ENCODE measurements at places on chromosomes 2 and 18.

GRCh38 chr2:188984680-188985079, 10.5 kb downstream of the COL3A1 start:
- peak; percentile 82 for DNase-seq

- no peak for DNase-seq
Measured at GRCh38 chr2:165453561-165454094, 15.9 kb upstream of the CSRNP3 start.

DNA sequence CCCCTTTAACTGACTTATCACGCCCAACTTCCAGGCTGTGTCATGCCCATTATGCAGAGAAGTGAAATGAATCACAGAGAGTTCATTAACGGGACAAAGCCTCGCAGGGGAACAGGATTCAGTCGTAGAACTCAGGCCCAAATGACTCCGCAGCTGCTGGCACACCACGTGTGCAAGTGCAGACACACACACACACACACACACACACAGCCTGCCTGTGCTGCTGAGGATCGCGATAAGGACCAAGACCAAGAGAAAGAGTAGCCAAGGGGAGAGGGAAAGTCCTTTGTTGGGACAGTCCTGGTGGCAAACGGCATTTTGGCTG, 90.0 kb upstream of the TAF1B start:
- no peak for DNase-seq

DNA sequence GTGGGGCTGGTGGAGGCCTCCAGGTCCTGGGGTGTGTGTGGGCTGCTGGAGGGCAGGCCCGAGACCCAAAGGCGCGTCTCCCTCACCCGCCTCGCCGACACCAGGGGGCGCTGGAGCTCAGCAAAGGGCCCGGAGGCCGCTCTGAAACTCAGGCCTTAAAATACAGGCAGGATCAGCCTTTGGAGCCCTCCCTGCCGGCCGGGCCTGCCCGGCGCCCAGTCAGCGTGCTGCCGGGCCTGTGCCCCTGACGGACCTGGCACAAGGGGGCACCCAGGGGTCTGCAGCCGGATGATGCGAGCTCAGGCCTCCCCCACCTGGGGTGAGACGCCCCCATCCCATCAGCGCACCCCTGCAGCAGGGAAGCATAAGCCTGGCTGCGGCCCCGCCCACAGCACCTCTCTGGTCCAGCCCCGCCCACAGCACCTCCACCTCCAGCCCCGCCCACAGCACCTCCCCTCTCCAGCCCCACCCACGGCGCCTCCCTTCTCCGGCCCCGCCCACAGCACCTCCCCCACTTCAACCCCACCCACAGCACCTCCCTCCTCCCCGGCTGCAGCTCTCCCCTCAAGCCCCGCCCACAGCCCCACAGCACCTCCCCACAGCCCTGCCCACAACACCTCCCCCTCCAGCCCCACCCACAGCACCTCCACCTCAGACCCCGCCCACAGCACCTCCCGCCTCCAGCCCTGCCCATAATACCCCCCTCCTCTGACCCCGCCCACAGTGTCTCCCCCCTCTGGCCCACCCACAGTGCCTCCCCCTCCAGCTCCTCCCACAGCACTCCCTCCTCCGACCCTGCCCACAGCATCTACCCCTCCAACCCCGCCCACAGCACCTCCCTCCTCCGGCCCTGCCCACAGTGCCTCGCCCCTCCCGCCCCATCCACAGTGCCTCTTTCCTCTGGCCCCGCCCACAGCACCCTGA, 92.8 kb upstream of the OTOS start:
- peak; percentile 71 for DNase-seq

Measured in hindlimb muscle (tissue), 1 donor.